Activated CD8-positive, alpha-beta T cell treated with anti-CD3 and anti-CD28 coated beads for 36 hours (primary cell): ENCODE measurements at places on chromosomes 3 and 15.

DNA sequence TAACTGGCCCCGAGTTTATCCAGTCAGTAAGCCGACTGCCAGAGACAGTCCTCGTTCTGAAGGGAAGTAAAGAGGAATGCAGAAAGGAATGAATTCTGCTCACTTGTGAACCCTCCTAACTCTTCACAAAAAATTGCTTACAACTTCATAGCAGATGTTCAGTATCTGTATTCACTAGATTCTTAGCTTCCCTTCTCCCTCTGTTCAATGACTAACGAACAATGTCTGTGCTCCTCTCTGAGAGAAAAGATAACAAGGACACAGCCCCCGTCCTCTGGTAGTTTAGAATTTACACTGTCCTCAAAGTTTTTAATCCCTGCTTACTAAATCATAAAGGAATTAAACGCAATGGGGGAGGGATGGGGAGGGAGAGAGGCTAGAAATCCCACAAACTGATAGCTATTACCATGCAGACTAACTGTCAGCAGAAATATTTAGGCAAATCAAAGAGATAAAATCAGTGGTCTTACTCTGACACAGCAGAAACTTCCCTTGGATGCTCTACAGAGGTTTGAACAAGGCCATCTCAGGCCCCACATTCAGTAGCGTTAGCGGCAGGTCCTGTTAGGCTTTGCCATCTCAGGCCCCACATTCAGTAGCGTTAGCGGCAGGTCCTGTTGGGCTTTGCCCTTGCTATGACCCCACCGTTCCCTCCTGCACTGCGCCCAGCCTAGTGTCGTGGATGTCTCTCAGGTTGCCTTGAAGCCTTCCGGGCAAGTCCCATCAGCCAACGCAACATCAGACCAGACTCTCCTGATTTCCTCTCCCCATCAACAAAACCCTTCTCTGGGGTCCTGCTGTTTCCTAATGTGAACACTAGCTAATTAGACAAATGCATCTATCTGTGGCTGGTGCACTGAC, 23.4 kb downstream of the NRROS start:
- DNase-seq: no peak

DNA sequence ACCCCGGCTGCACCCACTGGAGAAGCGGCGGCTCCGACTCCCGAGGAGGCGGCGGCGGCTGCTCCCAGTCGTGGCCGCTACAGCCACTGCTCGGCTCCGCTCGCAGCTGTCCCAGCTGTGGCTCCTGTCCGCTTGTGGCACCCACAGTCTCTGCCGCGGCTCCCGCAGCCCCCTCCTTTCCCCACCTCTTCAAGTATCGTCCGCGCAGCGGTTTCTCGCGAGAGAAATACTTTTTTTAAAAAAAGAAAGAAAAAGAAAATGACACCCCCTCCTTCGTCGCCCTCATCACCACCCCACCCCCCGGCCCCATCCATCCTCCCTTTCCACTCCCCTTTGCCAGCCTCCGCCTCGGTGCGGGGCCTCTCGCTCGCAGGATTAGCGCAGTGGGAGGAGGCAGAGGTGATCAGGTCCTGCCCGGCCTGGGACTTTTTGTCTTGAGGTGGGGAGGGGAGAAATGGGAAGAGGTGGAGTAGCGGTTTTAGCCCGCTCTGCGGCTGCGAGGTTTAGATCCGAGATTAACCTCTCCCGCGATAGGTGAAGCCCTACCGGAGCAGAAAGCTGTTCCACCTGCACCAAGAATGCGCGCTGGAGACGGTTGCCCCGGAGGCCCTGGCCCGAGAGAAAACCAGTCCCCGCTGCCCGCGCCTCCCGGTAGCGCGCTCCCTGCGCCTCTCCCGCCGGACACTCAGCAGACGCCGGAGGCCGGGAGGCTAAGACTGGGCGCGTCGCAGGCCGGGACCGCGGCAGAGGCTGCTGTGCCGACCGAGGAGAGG, at the start of gene FBN1:
FBN1 (minus strand) TSS at position 152 of the 773 bp plus-strand sequence. CDS start 940 bp downstream, outside the sequence.
- peak; percentile 40 for DNase-seq

GRCh38 chr3:43923104-43923882, 232.6 kb downstream of the ABHD5 start:
- DNase-seq: no peak

- no peak for DNase-seq
Observed at GRCh38 chr3:55661141-55661540, 174.0 kb upstream of the WNT5A start.

DNA sequence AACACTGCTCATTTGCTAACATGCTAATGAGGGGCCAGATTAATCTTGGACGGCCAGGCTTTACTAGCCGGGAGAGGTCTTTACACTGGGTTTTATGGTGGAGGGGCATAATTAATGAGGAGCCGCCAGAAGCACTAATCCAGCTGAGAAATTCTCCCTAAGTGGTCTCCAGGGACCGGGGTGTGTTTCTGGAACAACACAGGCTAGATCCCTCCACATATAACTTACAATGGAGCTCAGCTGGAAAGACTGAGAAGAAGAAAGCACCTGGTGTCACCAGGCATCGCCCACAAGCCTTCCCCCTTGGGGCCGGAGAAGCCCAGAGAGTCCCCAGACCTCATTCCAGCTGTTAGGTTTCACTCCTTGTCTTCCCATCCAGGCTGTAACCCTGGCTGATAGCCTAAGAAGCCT, 127.5 kb downstream of the MEGF11 start:
- DNase-seq: no peak

DNA sequence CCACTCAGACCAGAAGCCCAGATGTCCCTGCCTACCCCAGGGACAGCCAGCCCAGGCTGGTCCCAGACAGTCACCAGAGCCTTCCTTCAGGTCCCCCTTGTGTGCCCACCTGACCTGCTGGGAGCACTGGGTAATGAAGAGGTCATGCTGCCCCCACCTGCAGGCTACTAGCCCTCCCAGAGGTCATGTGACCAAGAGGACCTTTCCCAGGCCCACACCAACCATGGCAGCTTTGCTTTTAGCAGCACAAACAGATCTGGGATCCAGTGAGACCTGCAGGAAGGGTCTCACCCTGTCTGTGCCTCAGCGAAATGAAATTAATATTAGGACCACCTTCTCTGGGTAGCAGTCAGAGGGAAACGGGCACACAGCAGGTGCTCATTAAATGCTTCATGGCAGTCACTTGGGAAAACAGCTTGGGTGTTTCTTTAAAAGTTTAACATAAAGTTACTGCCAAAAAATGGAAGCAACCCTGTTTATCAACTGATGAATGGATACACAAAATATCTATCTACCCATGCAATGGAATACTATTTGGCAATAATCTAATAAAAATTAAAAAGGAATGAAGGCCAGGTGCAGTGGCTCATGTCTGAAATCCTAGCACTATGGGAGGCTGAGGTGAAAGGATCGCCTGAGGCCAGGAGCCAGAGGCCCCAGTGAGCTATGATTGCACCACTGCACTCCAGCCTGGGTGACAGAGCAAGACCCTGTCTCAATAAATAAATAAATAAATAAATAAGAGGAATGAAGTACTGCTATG, 43.7 kb downstream of the DNAJB8 start:
- DNase-seq: no peak
